ENCODE measurements at places on chromosomes 7 and 10.
A peak's percentile ranks its signal among the peaks of the same experiment; 100 is the strongest.

- DNase-seq = no peak
Measured at GRCh38 chr7:145696071-145696470, 420.5 kb upstream of the CNTNAP2 start.

- no peak for DNase-seq
Measured at GRCh38 chr10:44035474-44036197, 349.3 kb downstream of the CXCL12 start.

GRCh38 chr10:4101918-4102654 lies 317.1 kb upstream of the KLF6 start:
- no peak for DNase-seq

- DNase-seq = no peak
Measured at GRCh38 chr10:36789974-36790373, 335.4 kb upstream of the ANKRD30A start.

DNA sequence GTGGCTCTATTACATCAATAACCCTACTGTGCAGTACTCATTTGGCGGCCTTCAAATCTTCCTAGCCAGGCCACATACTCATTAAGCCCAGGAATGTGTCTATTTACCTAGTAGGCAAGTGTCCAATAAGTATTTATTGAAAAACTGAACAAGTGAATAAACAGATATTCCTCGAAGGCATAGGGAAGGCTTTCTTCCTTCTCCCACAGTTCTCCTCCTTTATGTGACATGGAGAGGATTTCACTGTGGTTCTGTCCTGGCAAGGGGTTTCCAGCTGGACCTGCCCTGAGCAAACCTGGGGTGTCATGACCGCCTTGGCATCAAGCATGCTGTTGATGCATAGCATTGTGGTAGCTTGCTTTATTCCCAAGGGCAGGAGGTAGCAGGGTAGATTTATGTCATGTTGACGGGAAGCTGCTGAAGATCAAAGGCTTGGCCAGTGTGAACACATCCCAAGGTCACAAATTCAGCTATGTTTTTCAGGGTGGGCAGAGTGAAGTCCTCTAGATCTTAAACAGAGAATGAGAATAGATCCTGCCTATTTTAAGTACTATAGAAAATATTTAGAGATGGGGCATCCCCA lies 195.1 kb downstream of the INHBA start:
- no peak for DNase-seq

DNA sequence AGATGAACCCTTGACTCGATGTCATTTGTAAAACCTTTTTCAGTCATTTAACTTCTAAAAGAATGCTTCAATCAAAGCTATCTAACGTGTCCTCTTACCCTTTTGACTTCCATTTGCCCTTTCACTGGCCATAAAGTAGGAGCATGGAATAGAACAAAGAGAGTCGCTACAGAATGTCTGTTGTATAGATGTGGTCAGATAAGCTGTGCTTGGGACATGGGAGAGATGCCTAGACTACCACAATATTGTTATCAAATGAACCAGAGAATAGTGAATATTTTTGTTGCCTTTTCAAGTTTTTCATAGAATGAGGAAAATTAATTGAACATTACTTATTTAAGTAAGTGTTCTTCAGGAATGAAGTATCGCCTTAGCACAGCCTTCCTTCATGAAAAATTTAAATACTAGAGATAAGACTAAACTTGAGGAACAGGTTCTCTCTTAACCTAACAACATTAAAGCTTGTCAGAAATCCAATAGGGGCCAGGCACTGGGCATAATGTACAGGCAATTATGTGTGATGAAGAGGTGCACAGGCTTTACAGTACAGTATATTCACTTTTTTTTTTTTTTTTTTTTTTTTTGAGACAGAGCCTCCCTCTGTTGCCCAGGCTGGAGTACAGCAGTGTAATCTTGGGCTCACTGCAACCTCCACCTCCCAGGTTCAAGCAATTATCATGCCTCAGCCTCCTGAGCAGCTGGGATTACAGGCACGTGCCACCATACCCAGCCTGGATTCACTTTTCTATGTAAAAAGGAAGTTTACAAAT lies 7.5 kb upstream of the KMT2E start:
- no peak for DNase-seq

GRCh38 chr7:129258649-129259389 lies 34.0 kb downstream of the AHCYL2 start:
- no peak for DNase-seq

DNA sequence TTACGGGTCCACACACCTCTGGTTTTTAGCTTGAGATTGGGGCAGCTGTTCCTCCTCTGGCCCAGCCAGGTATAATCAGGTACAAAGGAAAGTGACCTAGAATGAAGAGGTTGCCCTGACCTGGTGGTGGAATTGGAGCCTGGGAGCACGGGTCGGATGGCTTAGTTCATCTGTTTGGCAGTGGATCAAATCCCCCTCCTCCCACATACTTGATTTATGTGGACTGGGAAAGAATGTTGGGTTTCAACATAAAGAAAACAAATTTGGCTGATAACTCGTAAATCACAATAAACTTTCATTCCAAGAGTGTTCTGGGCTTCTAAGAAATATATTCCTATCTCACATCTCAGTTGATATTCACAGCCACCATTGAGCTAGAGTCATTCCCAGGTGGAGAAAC lies 186.8 kb downstream of the CUX1 start:
- DNase-seq = no peak

DNA sequence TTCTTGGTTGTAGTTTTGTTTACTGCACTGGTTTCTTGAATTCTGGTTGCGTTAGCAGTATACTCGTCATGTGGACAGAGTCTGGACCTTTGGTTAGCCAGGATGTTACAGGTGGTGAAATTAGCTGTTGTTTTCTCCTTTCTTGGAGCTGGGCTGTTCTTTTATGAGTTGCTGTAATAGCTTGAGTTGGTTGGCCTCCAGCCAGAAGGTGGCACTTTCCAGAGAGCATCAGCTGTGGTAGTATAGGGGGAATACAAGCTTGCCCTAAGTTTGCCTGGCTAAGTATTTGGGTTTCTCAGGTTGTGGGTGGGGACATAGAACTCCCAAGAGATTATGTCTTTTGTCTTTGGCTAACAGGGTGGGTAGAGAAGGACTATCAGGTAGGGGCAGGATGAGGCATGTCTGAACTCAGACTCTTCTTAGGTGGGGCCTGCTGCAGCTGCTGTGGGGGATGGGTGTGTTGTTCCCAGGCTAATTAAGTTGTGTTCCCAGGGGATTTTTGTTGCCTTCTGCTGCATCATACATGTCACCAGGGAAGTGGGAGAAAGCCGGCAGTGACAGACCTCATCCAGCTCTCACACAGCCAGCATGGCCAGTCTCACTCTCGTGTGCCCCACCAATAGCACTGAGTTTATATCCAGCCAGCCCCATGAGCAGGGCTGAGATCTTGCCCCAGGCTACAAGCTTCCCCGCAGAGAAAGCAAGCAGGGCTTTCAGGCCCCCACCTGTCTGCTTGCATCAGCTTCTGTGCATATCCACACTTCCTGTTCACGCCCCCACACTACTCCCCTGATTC lies 246.7 kb upstream of the TPK1 start:
- DNase-seq = no peak

DNA sequence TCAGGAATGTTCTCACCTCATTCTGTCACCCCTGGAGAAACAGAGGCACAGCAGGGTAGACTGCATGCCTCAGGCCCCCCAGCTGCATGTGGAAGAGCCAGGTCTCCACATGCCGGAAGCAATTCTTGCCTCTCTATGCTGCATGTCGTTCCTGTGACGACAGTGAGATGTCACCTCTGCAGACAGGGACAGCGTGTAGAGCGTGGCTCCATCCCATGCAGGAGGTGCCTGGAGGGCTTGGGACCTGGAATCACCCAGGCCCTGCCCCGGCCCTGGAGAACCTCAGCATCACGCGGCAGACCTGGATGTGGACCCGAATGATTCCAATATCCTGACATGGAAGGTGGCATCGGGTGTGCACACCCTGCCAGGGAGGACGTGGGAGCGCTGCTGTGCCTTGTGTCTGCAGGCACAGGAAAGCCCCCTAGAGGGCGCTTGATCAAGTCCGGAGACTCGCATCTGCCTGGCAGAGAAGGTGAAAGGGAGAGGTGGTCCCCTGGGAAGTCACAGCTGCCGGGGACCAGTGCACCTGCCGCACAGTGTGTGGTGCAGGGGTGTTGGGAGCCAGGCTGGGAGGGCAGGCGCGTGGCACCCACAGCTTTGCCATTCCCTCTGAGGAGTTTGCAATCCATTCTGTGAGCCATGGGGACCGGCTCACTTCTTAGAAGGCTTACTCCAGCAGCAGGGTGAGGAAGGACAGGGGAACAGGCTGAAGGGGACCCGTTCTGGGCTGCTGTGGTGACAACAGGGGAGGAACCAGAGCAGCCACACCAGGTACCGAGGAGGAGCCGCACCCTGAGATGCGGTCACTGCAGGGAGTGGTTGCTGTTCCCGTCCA lies 45.3 kb upstream of the EN2 start:
- peak; percentile 59 for DNase-seq

- DNase-seq = no peak
Measured at GRCh38 chr10:58070956-58071355, 196.7 kb downstream of the IPMK start.

DNA sequence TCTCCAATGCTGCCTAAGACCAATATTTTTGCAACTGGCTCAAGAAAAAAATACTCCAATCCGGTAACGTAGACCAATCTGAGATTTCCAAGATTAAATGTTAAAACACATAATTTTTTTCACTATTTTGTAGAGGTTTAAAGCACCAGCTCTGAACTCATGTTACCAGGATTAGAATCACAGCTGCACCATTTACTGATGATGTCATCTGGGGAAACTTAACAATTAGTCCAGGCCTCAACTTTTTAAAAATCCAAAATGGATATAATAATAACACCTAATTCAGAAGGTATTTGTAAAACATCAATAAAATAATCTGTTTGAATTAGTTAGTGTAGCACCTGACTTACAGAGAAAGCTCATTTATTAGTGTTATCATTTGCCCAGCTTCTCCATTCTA lies 14.4 kb downstream of the PON1 start:
- DNase-seq = no peak

DNA sequence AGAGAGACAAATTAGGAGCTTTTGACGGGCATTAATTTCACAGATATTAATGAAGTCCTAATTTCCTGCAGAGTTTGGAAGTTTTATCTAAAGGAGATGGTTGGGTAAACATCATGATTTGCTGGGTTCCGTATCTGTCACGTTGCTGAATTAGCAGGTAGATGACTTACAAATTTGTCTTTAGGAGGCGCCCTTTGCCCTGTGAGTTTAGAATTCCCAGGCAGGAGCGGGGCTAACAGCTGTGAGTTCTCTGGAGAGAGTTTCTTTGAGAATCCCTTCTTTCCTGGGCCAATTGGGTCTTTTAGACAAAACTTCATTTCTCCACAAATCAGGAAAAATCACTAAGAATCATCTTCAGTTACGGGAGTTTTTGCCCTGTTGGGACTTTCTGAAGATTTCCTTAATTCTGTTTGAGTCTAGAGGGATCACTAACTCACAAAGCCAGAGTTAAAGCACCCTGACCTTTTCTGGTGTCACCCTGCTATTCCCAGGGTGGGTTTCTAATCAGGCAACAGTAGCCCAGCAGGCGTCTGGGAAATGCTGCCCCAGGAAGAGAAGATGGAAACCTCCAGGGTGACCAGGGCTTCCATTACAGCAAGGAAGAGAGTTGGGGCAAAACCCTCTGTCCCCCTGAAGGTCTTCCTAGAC lies 63.7 kb downstream of the PRKCQ start:
- DNase-seq = no peak

DNA sequence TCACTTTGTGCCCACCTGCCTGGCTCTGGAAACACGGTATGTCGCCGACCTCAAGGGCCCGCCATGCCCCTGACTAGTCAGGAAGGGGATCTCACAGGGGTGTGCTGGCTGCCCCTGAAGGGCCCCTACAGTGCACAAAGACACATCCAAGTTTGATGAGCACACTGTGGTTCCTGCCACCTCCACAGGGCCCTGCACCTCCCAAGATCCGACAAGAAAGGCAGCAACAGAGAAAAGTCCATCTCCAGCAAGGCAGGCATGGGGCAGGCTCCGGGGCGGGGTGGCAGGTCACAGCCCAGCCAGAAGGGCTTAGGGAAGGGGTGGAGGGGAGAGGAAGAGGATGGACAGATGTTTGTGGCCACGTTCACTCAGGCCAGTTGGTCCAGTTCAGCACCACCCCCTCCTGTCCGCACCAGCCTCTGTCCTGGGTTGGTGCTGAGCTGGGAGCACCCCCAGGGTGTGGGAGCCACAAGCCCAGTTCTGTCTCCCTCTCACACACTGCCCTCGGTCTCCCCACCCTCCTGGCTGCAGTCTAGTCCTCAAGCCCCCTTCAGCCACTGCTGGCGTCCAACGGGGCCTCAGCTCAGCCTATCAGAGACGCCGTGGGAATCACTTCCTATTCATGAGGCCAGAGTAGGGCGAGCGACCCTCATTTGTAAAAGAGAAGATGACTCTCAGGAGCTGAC lies 11.5 kb downstream of the DRGX start:
- DNase-seq = no peak

GRCh38 chr10:45592926-45593325 lies 79.6 kb downstream of the ZFAND4 start:
- DNase-seq = peak; percentile 36

- peak; percentile 11 for DNase-seq
Measured at GRCh38 chr7:149414745-149415390, 46.0 kb downstream of the ZNF777 start.

GRCh38 chr10:113948048-113948447 lies 93.6 kb downstream of the NHLRC2 start:
- no peak for DNase-seq

- no peak for DNase-seq
Measured at GRCh38 chr7:110940756-110941155, 150.2 kb upstream of the LRRN3 start.

DNA sequence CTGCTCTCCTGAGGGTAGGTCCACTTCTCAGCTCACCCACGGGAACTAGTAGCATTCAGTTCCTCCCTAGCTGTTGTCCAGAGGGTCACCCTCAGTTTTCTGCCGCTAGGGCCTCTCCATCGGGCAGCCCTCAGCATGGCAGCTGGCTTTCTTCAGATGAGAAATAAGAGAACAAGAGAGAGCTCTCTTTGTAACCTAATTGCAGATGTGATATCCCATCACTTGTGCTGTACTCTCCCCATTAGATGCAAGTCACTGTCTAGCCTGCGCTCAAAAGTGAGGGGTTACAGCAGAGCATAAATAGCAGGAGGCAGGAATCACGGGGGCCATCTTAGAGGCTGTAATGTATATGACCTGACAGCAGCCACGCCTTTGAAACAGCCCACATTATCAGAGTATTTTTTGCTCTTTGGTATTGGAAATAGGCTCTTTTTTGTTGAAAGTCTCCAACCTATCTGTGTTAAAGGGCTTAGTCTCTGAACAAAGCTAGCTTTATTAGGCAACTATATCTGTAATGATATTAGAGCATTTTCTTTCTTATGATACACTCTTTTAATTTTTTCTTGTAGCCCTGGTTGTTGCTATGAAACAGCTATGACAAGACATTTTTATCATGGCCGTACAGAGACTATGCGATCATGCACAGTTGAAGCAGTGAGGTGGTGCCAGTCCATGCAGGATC lies 45.7 kb downstream of the CROT start:
- DNase-seq = no peak

- no peak for DNase-seq
Measured at GRCh38 chr10:50453940-50454339, 169.8 kb downstream of the SGMS1 start.

- no peak for DNase-seq
Measured at GRCh38 chr10:31789555-31789954, 139.1 kb downstream of the ARHGAP12 start.

- peak; percentile 27 for DNase-seq
Measured at GRCh38 chr7:108452707-108453106, 3.5 kb downstream of the NRCAM start.

GRCh38 chr7:96189129-96189820 lies 132.6 kb downstream of the SLC25A13 start:
- DNase-seq = no peak

GRCh38 chr7:109772161-109772560 lies 1202.5 kb downstream of the DNAJB9 start:
- no peak for DNase-seq
